NCI-H226 (cell line): ENCODE measurements at places on chromosomes 4 and X.

- DNase-seq, result no peak
Measured at GRCh38 chr4:16194214-16194613, 32.1 kb downstream of the TAPT1 start.

DNA sequence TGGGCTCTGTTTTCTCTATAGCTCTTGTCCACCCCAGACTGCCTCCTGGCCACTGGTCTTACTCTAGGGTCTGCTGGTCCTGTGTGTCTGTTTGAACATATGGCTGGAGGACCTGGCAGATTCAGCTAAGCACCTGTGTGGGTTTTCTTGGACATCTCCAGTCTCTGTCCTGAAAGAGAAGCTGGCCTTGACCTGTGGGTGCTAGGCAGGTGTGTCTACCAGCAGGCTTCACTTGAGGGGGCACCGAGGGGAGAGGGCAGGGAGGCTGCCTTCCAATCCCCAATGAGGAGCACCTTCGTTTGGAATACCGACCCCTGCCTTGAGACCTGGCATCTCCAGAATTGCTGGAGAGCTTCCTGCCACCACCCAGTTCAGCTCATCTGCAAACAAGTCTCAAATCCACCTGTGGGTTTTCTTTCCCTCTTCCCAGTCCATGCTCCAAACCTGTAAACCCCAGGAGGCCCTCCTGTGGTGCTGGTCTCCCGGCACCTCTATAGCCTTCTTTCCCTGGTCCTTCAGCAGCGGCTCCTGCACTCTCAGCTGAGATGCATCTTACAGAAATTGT, 45.2 kb downstream of the HTRA3 start:
- DNase-seq, result no peak

- DNase-seq, result no peak
Measured at GRCh38 chr4:17493619-17494018, 18.3 kb downstream of the QDPR start.

- DNase-seq, result no peak
Measured at GRCh38 chrX:21383546-21383945, 9.3 kb downstream of the CNKSR2 start.

DNA sequence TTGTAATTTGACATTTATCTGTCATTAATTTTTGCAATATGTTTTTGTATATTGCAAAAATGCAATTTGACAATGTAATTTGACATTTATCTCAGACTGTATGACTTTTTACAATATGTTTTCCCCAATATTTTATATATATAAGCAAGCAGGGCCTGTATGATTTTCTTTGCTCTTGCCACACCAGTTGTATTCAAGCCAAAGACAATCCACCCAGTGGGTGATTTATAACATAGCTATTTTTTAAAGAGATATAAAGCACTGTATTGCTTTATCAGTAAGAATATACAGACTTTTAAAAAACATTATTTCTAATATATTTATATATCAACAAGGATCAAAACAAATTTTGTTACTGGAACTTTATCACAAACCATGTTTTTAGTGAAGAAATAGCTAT, 47.3 kb downstream of the SLIT2 start:
- DNase-seq, result no peak

- DNase-seq, result no peak
Measured at GRCh38 chrX:24243188-24243587, 70.7 kb downstream of the SUPT20HL2 start.

DNA sequence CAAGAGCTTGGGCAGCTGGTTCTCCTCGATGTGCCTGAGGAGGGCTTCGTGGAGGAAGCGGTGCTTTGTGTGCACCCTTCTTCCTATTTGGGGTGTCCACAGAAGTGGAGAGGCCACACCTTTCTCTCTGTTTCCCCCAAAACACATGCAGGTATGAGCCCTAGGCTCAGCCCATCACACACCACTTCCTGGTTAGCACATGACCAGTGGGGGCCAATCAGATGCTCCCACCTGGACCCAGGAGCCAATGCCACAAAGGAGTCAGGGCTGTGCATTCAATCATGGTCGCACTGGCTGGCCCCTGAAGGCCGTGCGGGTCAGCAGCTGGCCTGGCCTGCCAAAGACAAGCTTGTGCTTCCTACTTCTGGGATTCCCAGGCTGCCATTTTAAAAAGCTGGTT, 51.4 kb downstream of the PPP2R2C start:
- DNase-seq, result no peak

GRCh38 chrX:106391284-106391911, 220.4 kb upstream of the RADX start:
- no peak for DNase-seq

- no peak for DNase-seq
Measured at GRCh38 chrX:122866532-122866931, 317.5 kb upstream of the GRIA3 start.

DNA sequence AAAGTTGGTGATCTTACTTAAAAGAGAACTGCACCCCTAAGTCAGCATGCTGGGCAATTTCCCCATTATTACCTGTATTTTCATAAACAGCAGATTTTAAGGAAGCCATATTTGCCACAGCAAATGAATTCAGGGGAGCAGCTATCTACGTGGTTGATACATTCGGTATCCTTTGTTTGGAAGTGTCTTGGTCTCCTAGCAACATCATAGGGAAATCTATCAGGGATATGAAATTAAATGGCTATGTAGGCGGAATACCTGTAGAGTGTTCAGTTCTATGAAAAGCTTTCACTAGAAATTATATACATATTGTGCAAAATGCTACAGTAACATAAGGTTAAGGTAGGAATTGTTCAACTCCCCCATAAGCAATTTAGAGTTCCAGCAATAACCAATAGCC, 157.2 kb upstream of the EMCN start:
- no peak for DNase-seq

DNA sequence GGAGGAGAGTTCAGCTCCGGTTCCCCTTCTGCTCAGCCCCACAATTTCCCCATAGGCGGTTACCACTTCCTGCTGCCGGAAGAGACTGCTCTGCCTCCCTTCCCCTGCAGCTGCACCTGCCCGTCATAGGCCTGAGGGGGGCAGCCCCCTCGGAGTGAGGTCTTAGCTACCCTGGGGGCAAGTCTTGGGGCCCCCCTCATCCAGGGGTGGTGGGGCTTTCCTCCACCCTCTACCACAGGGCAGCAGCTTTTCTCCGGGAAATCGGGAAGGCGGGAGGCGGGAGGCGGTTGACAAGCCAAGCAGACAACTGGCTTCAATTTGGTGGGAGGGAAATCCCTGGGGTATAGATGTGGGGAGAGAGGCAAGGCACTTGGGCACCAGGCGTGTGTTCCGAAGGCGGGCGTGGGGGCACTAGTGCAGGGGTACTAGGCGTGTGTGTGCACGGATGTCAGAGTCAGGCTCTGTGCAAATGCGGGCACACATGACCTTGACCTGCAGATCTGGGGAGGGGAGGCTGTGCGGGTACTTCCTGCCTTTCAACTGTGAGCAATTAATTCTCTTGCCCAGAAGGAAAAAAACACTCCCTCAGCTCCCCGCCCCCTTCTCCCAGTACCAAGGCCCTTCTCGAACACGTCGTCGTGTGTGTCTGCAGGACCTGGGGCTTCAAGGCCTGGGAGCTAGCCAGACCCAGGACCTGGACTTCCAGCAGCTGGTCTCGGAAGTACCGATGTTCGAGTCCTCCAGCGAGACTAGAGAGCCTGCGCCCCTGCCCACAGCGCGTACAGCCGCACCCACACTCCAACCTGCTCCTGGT, 1.0 kb upstream of the ARHGAP4 start:
- peak; percentile 16 for DNase-seq

DNA sequence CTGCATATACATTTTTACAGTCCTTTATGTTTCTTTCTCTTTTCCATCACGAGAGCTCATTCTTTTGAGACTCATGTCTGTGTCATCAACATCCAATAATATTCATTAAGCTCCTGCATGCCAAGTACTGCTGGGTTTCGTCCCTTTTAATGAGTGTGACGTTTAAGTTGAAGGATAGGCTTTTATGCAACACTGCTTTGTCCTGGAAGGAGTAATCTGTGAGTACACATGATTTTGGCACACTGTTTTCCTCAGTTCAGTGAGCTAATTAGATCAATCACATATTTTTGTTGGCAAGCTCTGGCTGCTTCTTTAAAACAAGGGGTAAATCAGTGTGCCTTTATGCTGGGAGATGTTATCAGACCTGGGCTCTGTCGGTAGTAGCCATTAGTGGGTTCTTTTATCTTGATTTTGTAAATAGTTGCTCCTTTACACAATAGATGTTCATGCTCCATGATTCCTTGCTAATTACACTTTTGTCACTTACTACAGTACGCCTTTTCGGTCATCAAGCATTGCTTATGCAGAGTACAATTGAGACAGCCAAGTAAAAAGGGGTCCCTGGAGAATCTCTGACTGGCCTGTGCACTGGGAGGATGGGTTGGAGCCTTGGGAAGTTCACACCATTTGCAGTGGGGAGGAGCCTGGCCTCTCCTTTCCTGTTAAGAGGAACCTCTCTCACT, 132.6 kb downstream of the FHIP1A start:
- peak; percentile 47 for DNase-seq

DNA sequence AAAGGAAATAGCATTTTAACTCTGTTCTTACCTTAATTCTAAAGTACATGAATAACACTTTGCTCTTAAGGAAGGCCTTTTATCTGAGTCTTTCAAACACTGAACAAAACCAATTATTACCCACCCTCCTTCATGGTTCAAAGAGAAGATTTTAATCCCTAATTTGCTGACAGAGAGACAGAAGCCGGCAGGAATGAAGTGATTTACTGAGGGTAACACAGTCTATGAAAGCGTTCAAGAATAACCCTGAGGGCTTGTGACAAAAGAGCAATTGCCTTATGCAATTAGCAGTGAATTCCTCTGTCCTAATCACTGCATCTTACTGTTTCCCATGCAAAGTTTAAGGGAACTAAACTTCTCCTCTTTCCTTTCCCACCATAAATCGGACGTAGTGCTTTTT, 144.1 kb downstream of the PACRGL start:
- DNase-seq, result no peak

DNA sequence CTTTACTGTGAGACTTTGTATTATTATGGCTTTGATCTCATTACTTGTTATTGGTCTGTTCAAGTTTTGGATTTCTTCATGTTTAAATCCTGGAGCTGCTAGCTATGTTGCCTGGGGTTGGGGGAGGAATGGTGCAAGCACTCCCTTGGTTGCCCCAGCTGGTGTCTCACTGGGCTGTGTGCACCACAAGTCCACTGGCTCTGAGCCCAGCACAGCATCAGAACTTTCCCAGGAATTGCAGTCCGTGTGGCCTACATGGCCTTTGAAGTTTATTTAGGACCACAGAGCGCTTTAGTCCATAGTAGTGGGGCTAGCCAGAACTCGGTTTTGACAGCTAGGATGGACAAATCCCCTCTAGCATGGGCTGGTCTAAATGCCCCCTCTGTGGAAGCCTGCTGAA, 278.8 kb upstream of the RPS6KA3 start:
- no peak for DNase-seq

DNA sequence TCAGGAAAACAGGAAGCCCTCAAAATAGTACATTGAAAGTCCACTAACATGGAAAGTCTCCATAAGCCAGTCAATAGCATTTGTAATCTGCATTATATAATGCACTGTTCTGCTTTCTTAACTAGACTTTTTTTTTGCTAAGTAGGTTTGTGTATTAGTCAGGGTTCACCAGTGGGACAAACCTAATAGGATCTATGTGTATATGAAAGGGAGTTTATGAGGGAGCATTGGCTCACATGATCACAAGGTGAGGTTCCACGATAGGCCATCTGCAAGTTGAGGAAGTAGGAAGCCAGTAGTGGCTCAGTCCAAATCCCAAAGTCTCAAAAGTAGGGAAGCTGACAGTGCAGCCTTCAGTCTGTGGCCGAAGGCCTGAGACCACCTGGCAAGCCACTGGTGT, 116.0 kb downstream of the MXRA5 start:
- DNase-seq, result no peak

DNA sequence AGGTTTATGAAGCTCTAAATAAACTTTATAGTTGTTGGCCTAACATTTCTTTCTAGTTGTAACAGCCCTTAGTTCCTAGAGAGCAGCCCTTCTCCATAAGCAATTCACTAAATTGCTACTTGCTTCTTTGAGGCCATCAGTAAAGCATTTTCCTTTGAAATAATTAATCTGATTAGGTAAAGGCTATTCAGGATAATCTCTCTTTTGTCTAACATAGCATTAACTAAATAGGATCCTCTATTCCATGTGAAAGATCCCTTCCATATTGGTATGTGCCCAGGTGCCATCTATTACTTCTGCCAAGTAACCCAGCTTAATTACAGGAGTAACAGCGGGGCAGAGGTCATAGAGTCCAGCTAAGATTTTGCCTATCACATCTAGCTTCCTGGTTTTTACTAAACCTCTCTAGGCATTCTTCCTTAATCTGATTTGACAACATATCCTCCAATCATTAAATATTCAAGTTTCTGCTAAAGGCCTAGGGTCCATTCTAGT, 1408.0 kb downstream of the PCDH18 start:
- no peak for DNase-seq

DNA sequence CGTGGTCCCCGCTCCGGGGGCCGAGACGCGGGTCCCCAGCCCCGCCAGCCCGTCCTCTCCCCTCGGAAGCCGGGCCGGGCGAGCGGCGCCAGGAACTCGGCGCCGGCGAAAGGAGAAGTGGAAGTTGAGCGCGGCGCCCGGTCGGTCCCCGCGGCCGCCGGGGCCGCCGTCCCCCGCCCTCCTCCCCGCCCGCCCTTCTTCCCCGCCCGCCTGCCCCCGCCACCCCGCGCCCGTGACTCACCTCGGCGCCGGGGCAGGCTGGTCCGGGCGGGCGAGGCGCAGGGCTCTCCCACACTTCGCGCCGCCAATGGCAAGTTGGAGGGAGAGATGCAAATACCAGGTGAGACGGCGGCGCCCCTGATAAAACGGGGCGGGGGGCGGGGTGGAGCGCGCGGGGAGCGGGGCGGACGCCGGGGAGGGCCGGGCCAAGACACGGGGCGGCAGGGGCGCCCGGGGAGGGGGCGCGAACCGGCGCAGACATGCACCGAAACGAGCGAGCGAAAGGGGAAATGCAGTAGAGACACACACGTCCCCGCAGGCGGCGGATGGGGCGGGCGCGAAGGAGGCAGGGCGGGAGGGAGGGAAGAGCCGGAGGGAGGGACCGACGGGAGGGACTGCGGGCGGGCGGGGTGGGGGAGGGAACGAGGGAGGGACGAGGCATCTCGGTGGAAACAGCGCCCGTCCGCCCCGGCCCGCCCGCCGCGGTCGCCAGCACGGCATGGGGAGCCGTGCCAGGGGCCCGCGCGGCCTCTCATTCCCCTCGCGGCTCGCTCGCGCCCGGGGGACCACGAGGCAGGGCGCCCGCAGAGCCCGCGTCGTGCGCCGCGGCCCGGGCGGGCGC, at the start of gene ELF4:
TSS of gene ELF4 (minus strand) at position 119 of the 841 bp plus-strand sequence. CDS start 29,167 bp downstream, outside the sequence.
- peak; percentile 77 for DNase-seq

DNA sequence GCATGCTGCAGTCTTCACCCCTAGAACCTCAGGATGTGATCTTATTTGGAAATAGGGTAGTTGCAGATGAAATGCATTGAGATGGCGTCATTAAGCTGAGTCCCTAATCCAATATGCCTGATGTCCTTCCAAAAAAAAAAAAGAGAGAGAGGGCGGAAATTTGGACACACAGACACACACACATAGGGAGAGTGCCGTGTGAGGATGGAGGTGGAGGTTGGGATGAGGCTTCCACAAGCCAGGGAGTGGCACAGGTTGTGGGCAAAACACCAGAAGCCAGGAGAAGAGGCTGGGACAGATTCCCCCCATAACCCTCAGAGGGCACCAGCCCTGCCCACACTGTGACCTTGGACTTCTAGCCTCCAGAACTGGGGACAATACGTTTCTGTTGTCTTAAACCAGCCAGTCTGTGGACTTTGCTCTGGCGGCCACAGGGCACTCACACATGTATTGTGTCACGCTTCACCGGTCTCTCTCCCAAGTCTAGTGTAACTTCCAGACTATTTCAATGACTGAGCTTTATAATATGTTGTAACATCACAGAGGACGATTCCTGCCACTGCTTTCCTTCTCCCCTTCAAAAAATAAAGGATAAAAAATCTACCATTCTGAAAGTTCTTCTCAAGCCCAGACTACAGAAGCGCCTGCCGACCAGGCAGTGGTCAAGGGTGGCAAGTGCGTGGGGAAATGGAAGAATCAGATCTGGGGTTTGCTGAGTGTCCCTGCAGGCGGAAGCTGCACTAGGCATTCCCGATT, 35.8 kb upstream of the MAN2B2 start:
- DNase-seq, result no peak
